NB4 (cell line): ENCODE measurements at places on chromosomes 1 and 21.

DNA sequence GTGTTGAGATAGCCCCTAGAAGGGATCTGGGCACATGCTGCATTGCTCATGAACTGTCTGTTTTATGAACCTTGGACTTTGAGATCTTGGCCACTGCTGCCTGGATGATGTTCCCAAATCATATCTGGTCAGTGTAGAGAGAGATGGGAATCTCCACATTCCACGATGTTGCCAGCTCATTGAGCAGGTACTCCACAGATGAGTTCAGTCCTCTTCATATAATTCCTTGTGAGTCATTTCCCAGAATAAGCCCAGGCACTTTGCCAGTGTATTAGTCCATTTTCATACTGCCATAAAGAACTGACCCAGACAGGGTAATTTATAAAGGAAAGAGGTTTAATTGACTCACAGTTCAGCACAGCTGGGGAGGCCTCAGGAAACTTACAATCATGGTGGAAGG lies 254.0 kb upstream of the RUNX1 start:
- DNase-seq: no peak

- DNase-seq: peak; percentile 69
Measured at GRCh38 chr1:2091611-2092604, 41.7 kb downstream of the PRKCZ start.

GRCh38 chr1:21117597-21118001 lies 59.1 kb downstream of the EIF4G3 start:
- peak; percentile 65 for DNase-seq

DNA sequence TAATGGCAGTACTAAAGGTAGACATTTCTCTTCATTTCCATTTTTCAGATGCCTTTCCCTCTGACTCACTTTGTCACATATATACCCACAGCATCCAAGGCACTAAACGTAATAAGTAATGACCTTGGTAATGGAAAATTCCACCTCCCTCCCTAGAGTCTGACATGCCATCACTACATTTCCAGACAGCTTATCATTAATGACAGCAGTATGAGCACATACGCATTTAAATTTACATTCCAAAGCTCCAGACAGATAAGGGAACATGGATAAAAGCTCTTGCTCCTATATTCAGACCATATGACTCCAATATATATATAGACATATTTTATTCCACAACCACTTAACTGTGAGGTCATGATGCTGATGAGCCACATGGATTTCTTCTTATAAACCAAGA lies 191.7 kb upstream of the GORAB start:
- DNase-seq: no peak

DNA sequence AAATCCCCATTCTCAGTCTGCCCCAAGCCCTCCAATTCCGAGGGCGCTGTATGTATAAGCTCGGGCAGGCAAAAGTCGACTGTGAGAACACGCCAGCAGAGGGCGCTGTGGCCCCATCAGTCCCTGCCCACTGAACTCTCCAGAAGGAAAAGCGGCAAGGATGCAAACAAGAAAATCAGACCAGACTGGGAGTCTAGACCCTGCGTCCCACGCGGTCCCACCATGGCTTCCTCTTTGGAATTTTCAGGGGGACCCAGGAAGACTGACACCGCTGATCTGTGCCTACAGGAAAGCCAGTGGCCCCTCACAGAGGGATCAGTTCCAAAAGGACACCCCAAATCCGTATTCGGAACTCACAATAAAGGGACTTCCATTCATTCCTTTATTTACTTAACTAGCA lies 19.5 kb downstream of the TEX35 start:
- peak; percentile 77 for DNase-seq

GRCh38 chr1:16984717-16985116 lies 4.3 kb upstream of the MFAP2 start:
- DNase-seq: no peak

DNA sequence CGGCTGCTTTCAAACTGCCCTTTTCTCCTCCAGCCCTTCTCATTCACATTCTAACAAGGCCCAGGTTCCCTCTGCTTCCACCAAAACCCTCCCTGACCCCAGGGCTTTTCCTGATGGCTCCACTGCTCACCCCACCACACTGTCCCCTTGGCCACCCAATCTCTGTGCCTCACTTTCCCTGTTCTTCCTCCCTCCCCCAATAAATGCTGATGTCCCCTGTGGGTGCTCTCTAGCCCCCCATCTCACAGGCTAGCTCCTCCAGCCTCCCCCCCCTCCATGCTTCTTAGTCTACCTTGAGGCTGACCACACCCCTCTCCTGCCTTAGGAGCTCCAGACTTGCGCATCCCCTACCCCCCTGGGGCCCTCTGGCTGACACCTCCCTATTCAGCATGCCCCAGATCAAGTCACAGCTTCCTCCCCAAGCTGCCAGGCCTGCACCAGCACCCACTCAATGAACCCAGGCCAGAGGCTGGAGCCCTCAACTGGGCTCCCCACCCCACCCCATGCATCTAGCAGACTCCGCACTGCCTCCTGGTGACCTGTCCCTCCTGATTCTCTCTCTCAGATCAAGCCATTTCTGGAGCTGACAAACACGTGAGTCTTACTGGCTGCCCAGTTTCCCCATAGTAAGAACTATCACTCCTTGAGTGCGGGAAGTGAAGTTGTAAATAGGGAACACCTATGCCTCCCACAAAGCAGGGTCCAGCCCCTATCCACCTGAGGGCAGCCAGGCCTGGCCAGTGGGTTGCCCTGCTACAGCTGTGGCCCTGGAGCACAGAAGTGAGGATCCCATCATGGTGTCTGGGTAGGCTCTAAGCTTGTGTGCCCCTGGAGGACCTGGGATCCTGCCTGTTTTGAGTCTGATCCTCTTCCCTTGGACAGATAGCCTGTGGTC lies 117.9 kb downstream of the DMRTB1 start:
- DNase-seq: no peak

- DNase-seq: no peak
Measured at GRCh38 chr1:234018816-234019215, 114.3 kb downstream of the SLC35F3 start.

DNA sequence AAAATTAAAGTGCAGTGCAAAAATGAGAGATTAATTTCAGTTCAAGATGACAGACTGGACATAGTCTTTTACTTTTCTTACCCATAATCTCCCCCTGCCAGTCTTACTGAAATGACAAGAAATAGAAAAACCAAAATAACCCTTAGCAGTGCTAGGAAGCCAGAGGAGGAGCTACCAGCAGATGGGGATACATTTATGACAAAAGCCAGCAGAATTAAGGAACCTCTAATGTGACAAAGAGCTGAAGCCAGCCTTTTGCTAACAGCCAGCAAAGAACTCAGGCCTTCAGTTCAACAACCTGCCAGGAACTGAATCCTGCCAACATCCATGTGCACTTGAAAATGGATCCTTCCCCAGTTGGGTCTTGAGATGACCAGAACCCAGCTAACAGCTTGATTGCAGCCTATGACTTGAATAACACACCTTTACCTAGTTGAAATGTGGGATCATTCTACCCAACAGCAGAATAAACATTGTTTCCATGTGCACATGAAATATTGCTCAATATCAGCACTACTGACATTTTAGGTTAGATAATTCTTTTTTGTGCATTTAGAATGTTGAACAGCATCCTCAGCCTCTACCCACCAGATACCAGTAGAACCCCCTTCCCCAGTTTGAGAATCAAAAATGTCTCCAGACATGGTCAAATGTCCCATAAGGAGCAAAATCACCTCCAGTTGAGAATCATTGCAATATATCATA lies 7.9 kb upstream of the TRAF5 start:
- DNase-seq: peak; percentile 27

- peak; percentile 59 for DNase-seq
Measured at GRCh38 chr1:1348420-1349255, 580 bp downstream of the DVL1 start.

- DNase-seq: no peak
Measured at GRCh38 chr1:222938986-222939385, 124.1 kb downstream of the DISP1 start.

- no peak for DNase-seq
Measured at GRCh38 chr21:42038393-42038792, 28.2 kb upstream of the ZBTB21 start.

- no peak for DNase-seq
Measured at GRCh38 chr21:43190951-43191350, 22.1 kb downstream of the CRYAA start.

GRCh38 chr1:8392522-8392921 lies 74.6 kb downstream of the SLC45A1 start:
- DNase-seq: no peak

DNA sequence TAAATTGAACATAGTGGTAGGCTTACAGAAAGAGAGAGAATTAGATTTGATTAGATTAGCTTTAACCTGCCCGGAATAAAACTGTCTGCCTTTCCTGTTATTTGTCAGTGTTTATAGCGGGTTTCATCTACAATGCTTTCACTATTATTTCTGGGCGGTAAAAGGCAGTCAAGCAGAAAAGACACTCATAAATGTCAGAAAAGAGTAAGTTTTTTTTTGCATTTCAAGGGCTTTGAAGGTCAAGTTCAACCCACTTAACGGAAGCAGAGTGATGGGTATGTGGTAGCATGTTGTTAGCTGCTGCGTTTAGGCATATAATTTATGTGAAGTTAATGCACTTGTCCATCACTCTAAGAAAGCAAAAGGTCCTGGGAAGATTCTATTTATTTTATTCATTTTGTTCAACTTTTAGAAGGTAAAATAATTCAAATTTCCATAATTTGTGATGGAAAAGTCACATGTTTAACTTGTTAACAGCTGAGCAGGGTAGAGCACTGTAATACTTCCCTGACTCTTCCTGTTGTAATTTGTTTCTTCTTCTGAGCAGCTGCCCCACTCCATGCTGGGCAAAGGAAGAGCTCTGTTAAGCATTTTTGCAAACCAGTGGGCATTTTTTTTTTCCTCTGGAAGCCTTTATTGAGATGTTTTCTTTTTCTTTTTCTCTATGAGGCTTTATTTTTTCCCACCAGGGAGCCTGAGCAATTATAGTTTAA lies 220.1 kb downstream of the ST6GALNAC3 start:
- no peak for DNase-seq

DNA sequence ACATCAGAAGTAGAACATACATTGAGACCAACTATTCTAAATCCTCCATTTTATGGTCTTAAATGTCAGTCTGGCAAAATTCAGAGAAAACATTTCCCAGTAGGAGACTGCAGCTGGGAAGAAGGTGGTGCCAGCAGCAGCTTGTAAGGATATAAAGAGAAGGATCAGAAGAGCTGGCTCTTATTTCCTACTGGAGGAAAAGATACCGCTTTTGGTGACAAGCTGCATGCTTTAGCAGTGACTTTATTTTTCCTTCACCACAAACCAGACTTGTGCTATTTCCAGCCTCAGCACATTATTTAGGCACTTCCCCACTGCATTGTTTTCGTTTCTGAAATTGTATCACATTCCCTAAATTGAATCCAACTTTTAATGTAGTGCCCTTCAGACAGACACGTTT lies 28.4 kb downstream of the RNF11 start:
- DNase-seq: no peak

DNA sequence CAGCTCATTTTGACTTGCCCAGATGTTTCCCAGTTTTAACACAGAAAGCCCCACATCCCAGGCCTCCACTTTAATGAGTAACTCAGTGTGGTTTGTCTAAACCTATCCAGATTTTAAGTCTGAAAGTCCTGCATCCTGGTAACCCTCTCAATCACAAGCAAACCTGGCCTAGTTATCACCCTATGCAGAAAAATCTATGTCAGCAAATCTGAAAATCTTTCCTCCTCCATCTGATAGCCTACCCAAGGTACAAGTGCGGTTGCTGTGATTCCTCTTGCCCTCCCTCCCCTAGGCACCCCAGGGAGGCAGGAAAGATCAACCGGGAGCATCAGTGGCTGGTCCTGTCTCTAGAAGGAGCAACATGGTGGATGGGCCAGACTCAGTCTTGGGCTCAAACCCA lies 163.7 kb downstream of the IGSF21 start:
- no peak for DNase-seq

DNA sequence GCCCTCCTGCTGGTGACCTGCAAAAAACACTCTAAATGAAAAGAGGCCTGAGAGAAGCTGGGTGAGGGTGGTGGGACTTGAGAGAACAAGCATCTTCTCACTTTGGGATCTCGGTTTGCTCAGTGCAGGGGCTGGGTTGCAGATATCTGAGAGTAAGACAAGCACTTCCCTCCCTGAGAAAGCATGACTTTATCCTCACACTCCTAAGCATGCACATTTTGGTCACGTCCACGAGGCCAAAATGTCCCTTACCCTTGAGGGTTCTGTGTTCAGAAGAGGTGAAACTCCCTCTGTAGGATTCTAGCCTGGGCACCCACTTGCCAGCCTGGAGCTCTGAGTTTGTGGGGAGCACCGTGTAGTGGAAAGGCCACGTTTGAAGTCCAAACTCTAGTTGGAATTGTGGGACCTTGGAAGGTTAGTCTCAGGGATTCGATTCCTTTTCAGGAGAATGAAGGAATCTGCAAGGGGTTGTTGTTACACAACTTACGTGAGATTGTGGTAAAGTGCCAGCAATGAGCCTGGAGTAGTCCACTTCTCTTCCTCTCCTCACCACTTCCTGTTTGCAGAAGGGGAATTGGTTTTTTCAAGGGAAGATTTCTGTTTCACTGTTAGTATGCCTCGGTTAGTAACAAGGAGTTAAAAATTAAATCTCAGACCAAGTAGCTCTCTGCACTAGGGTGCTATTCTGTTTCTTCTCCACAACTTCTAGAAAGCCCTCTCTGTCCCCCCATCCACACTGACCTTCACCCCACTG lies 3.0 kb downstream of the FCAMR start:
- DNase-seq: peak; percentile 77

GRCh38 chr1:7366955-7367665 lies 404.0 kb upstream of the VAMP3 start:
- DNase-seq: no peak

GRCh38 chr1:183417772-183418491 lies at the start of gene NMNAT2:
Gene NMNAT2 (minus strand): TSS chr1:183418380. CDS start chr1:183418267, 113 bp downstream.
- DNase-seq: no peak

DNA sequence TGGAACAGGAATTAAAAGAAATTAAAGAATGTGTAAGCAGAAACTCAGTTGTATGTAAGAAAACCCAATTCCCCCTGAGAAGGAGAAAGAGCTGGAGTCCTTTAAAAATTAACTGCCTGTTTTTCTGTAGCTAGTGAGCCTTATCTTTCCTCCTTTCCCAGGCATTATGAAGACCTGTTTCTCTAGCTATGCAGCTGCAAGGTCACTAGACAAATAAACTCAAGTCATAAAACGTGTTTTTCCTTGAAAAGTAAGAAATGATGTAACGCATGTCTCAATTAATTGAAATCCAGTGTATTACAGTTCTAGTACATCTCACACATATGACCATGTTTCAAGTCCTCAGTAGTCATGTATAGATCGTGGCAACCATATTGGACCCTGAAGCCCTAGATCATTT lies 5.3 kb downstream of the S100A12 start:
- no peak for DNase-seq

GRCh38 chr1:187629075-187629474 lies 800.3 kb downstream of the PLA2G4A start:
- no peak for DNase-seq

- no peak for DNase-seq
Measured at GRCh38 chr1:235199441-235199840, 38.4 kb upstream of the RBM34 start.

GRCh38 chr1:156796340-156797097 lies 20.1 kb downstream of the SH2D2A start:
- no peak for DNase-seq

DNA sequence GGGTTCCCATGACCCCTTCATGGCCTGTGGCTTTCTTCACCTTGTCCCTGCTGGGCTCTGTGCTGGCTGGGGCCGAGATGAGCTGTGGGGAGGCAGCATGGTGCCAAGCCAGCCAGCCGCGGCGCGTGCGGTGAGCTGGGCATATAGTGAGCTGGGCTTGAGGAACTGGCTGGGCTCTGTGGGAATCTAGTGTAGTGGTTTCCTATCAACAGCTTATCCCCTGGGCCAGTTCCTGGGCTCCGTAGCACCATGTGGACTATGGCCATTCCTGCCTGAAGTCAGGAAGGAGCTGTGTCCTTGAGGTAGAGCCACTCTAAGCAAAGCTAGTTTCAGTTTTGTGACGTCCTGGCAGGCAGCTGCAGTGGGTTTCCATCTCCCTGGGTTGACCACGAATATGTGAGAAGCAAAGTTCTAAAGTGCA lies 1.8 kb downstream of the NCMAP start:
- no peak for DNase-seq
